ENCODE measurements at places on chromosomes 16 and 17.

- DNase-seq = no peak
Measured at GRCh38 chr17:3964203-3965117, at the start of gene ATP2A3. ATP2A3 (minus strand) TSS chr17:3964437; CDS start chr17:3964291, 146 bp downstream.

GRCh38 chr16:14240219-14240843, 169.2 kb downstream of the MRTFB start:
- no peak for DNase-seq

- no peak for DNase-seq
Measured at GRCh38 chr17:64393000-64393402, 2.3 kb upstream of the PECAM1 start.

- no peak for DNase-seq
Measured at GRCh38 chr17:80807882-80808281, 183.8 kb upstream of the CHMP6 start.

- DNase-seq = no peak
Measured at GRCh38 chr16:7957151-7957550, 624.5 kb downstream of the RBFOX1 start.

Data from osteocyte (in vitro differentiated cells).